Endodermal cell (in vitro differentiated cells): ENCODE measurements at places on chromosomes 12 and 14. TPM values are rescaled to one million over a fixed set of nuclear protein-coding genes. Genes with fewer than 3 reads are reported as not detected.

Gene PLA2G1B
- total RNA-seq, result not detected in 2 replicates

- H3K36me3 ChIP-seq, result no peaks in the 10 kb centered on the region
- H3K27ac ChIP-seq, result no peak overlapping the region
- no peak for DNase-seq
- H3K4me3 ChIP-seq, result no peak overlapping the region
These were observed 32.3 kb upstream of the PTCSC3 start for GRCh38 chr14:36208690-36209278.

DNA sequence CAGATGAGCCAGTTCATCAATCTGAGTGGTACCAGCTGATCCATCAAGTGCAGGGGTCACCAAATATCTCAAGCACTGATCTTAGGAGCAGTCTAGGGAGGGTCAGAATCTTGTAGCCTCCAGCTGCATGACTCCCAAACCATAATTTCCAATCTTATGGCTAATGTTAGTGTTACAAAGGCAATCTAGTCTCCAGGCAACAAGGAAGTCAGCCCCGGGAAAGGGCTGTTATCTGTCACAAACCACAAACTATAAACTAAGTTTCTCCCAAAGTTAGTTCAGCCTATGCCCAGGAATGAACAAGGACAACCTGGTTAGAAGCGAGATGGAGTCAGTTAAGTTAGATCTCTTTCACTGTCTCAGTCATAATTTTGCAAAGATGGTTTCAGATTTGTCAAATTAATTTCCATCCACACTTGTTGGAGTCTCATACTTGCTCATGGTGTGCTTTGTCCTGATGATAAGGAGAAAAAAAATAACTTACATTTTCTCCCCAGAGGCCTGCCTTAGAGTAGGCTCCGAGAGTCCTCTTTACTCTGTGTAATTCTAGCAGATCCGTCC, 3.9 kb upstream of the ABHD4 start:
- H3K27ac ChIP-seq, result no peak overlapping the region
- DNase-seq, result no peak
- H3K4me3 ChIP-seq, result no peak overlapping the region
- H3K4me1 ChIP-seq, result peaks cover 27% of the 10 kb centered on the region

- peak; percentile 18 for DNase-seq
- H3K4me1 ChIP-seq, result no peaks in the 10 kb centered on the region
- H3K27ac ChIP-seq, result no peak overlapping the region
- no peak overlapping the region for H3K4me3 ChIP-seq
These were observed 340.2 kb downstream of the DPF3 start for GRCh38 chr14:72553656-72554055.

DNA sequence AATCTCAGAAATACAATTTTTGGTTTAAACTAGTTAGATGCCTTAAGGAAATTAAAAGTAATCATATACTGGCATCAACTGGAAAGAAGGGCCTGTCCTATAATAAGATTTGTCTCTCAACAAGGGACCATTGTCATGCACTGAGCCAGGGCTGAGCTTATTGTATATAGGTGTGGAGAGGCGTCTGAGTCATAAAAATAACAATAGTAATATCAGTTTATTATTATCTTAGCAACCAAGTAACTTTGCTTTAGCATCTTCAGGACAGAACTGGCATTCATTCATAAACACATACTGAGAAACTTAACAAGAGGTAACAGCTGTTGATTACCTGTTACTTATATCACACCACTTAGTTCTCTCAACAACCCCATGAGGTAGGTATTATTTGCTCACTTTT, 7.1 kb downstream of the KRT75 start:
- H3K27ac ChIP-seq, result no peak overlapping the region
- no peaks in the 10 kb centered on the region for H3K4me1 ChIP-seq
- no peaks in the 10 kb centered on the region for H3K36me3 ChIP-seq
- H3K4me3 ChIP-seq, result no peak overlapping the region

GRCh38 chr12:27186022-27186839, 57.9 kb upstream of the STK38L start:
- no peaks in the 10 kb centered on the region for H3K4me1 ChIP-seq
- no peaks in the 10 kb centered on the region for H3K27me3 ChIP-seq
- H3K36me3 ChIP-seq, result no peaks in the 10 kb centered on the region
- DNase-seq, result no peak
- H3K27ac ChIP-seq, result no peak overlapping the region
- H3K4me3 ChIP-seq, result no peak overlapping the region

Gene KLRD1
- 0.11 and 0.59 TPM in 2 replicates for total RNA-seq

DNA sequence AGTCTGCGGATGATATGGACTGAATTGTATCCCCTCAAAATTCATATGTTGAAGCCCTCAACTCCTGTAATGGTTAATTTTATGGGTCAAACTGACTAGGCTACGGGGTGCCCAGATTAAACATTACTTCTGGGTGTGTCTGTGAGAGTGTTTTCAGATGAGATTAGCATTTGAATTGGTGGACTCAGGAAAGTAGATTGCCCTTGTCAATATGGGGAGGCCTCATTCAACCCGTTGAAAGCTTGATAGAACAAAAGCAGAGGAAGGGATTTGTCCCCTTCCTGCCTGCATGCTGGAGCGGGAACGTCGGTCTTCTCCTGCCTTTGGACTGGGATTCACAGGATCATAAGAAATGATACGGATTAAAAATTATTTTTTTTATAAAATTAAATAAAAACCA, 84.5 kb downstream of the BBS10 start:
- H3K27ac ChIP-seq, result no peak overlapping the region
- H3K27me3 ChIP-seq, result no peaks in the 10 kb centered on the region
- H3K4me3 ChIP-seq, result no peak overlapping the region
- H3K4me1 ChIP-seq, result peaks cover 6% of the 10 kb centered on the region
- DNase-seq, result peak; percentile 27

GRCh38 chr12:110554184-110554583, 28.9 kb downstream of the PPTC7 start:
- H3K27ac ChIP-seq, result no peak overlapping the region
- DNase-seq, result no peak
- H3K4me3 ChIP-seq, result no peak overlapping the region
- H3K27me3 ChIP-seq, result no peaks in the 10 kb centered on the region

GRCh38 chr14:40417777-40418401, 985.7 kb upstream of the FBXO33 start:
- H3K4me3 ChIP-seq, result no peak overlapping the region
- no peaks in the 10 kb centered on the region for H3K27me3 ChIP-seq
- peak; percentile 84 for DNase-seq
- no peak overlapping the region for H3K27ac ChIP-seq
- no peaks in the 10 kb centered on the region for H3K4me1 ChIP-seq

Gene TOMM20L
- not detected in 3 replicates for total RNA-seq

- H3K4me1 ChIP-seq, result no peaks in the 10 kb centered on the region
- no peaks in the 10 kb centered on the region for H3K27me3 ChIP-seq
- no peak overlapping the region for H3K4me3 ChIP-seq
- no peak overlapping the region for H3K27ac ChIP-seq
These were observed 31.3 kb upstream of the ANP32D start for GRCh38 chr12:48441069-48441468.

Gene DHRS2
- 0.50 and 0.66 TPM in 2 replicates for total RNA-seq

GRCh38 chr12:107469011-107469410, 216.6 kb upstream of the PWP1 start:
- no peaks in the 10 kb centered on the region for H3K27me3 ChIP-seq
- H3K4me1 ChIP-seq, result no peaks in the 10 kb centered on the region
- DNase-seq, result no peak
- H3K27ac ChIP-seq, result no peak overlapping the region
- no peaks in the 10 kb centered on the region for H3K36me3 ChIP-seq
- H3K4me3 ChIP-seq, result no peak overlapping the region

Gene HRK
- total RNA-seq, result 1.6 and 1.8 TPM in 2 replicates

GRCh38 chr14:96249029-96249428, 7.0 kb upstream of the BDKRB1 start:
- no peaks in the 10 kb centered on the region for H3K27me3 ChIP-seq
- no peak for DNase-seq
- H3K4me3 ChIP-seq, result no peak overlapping the region
- H3K36me3 ChIP-seq, result no peaks in the 10 kb centered on the region
- no peak overlapping the region for H3K27ac ChIP-seq

- H3K4me1 ChIP-seq, result no peaks in the 10 kb centered on the region
- H3K36me3 ChIP-seq, result no peaks in the 10 kb centered on the region
- no peak overlapping the region for H3K4me3 ChIP-seq
- DNase-seq, result peak; percentile 98
- H3K27ac ChIP-seq, result no peak overlapping the region
These were observed 3.4 kb upstream of the NXPH4 start for GRCh38 chr12:57213058-57213715.
